KBM-7 (cell line): ENCODE measurements at places on chromosomes 11 and 22.
A peak's percentile ranks its signal among the peaks of the same experiment; 100 is the strongest.

- no peak for DNase-seq
Observed at GRCh38 chr11:19827399-19828135, 114.9 kb downstream of the NAV2 start.

DNA sequence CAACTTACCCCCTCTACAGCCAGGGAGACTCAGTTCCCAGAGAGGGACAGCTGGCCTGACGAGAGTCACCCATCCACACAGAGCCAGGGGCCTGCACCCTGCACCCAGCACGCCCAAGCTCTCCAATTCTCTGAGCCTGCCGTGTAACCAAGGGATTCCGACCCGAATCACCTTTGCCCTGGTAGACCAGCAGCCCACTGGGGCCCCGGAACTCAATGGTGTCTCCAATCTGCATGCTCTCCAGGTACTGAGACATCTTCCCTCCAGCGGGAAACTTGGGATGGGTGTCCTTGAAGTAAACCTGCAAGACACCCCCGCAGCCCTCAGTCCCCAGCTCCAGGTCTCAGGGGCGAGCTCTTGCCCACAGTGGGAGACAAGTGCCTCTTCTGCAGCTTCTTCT, 12.4 kb downstream of the ATP5MGL start:
- DNase-seq, result no peak

- no peak for DNase-seq
Observed at GRCh38 chr11:128018692-128019091, 568.7 kb downstream of the ETS1 start.

DNA sequence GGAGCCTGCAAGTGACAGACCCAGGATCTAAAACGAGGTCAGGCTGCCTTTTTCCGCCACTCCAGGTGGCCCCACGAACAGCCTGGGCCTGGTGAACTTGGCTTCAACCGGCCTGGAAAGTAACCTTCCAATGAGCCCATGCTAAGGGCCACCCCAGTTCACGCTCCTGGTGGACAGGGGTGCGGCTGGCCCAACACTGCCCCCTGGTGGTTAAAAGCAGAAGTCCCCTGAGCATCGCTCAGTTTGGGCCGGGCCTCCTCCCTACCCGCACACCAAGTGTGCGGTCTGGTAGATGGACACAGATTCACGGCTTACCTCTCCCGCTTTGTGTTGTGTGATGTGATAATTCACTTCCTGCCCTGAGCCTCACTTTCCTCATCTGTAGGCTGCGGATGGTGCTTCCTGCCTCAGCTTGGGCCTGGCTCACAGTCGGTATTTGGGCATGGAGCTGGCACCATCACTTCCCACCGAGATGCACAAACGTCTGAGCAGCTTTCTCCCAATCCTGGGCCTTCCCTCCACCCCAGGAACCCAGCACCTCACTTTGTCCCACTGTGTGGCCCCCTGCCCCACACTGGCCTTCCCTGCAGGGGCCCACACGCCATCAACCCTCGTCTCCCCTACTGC, 13.7 kb upstream of the SEC14L3 start:
- peak; percentile 86 for DNase-seq

DNA sequence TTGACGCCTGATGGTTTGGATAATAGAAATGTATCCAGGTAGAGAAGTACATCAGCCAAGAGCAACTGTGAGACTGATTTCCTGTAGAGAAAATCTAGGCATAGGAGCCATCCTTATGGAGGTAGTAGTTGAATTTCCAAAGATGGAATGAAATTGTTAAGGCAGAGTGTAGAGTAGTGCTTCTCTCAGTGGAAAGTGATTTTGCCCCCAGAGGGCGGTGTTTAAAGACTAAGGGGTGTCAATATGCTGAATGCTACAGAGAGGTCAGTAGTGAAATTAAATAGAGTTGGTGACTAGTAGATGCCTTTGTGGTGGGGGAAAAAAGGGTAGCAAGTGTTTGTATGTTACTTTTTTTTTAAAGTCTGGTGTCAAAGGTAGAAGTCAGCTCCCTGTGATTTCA, 54.5 kb downstream of the TRIM44 start:
- DNase-seq, result no peak

DNA sequence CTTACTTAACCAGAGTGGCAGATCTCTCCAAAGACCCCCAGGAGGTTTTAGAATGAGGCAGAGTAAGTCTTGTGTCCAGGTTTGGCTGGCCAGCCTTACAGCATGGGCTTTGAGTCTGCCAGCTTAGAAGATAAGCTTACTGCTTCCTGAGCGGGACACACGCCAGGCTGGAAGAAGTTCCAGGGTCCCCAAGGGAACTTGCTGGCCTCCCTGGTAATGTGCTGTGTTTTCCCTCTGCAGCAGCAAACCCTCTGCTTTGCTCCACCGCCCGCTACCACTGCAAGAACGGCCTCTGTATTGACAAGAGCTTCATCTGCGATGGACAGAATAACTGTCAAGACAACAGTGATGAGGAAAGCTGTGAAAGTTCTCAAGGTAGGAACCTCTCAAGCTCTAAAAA, 154.2 kb downstream of the LDLRAD3 start:
- no peak for DNase-seq

- no peak for DNase-seq
Observed at GRCh38 chr11:63551091-63551888, 11.9 kb downstream of the PLAAT2 start.

DNA sequence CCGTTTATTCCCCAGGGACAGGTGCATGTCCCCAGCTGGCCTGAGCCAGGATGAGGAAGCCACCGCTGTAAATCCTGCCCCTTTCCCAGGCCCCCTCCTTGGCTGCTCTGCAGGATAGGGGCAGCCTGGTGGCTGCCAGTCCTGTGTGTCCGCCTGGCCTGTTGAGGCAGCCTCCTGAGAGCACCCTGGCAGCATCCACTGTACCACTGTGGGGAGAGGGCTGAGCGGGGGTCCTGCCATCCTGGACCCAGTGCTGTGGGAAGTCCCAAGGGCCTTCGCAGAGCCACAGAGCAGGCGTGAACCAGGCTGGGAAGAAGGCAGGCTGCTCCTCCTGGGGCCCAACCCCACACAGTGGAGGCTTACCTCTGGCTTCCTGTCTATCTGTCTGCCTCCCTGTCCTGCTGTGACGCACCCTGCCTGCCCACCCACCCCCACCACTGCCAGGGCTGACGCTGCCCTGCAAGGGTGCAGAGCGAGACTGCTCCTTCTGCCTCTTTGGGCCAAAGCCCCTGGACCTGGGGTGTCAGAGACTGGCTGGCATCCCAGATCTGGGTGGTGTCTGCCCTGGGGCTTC, 8.4 kb downstream of the KCTD17 start:
- DNase-seq, result no peak

DNA sequence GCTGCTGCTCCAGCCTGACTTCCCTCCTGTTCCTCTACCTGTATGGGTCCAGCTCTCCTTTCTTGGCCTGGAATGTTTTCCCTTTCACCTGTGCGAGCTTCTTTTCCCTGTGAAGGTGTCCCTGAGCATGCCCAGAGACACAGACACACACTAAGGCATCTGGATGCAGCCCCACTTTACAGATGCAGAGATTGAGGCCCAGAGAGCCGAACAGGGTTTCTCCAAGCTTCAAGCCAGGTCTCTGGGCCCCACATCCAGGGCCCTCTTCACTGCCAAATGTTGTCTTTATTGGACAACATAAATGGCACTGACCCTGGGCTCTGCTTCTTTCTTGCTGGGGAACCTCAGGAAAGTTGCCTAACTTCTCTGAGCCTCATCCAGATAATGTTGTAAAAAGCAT, 561.6 kb downstream of the MIAT start:
- DNase-seq, result no peak

DNA sequence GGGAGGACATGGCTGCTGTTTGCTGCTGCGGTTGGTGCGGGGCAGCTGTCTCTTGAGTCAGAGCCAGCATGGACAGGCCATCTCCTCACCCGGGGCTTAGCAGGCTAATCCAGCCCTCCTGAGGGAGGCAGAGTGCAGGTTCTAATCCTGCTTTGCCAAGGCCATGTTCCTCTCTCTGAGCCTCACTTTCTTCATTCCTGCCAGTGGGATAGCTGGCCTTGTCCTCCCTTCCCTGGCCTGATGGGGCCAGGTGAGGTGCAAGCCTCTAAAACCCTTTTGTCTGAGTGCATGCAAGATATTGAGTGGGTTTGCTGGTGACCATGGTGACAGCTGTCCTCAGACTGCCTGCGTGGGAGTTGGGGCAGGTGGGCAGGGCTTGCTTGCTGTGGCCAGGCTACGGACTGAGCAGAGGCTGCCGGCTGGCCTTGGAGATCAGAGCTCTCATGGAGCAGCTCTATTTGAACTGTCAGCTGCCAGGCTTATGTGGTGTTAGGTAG, 3.6 kb downstream of the USP35 start:
- DNase-seq, result no peak

DNA sequence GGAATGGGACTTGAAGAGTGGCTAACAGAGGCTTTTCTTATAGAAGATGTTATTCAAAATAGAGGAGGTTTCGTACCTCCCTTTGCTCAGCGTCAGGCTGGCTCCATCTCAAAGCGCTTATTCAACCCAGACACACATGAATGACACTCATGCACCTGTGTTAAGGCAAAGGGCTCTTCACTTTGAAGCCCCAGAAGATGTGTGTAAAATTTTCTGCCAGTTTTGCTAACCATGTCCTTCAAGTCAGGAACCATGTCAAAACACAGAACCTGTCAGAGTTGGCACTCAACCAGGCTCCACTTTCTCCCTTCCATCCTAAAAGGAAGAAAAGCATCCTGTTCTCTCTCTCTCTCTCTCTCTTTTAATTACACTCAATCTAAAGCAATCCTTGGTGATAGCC, 352.8 kb upstream of the NARS2 start:
- DNase-seq, result no peak

- DNase-seq, result peak; percentile 58
Observed at GRCh38 chr11:114075891-114076441, 16.5 kb downstream of the ZBTB16 start.

DNA sequence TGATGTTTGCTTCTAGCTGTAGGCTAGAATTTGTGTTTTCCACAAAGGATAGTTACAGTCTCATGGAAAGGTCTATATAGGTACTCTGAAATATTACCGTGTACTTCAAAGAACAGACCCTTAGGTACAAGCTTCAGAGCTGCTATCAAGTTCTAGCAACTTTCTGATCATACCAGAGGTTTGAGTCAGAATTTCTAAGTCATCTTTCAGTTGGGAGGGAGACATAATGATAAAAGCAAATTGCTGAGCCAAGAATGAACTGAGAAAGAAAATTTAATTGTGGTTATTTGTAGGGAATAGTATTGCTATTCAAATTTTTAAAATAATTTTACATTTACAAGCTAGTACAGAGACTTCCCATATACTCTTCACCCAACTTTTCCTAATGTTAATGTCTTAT, 19.9 kb upstream of the ME3 start:
- no peak for DNase-seq

DNA sequence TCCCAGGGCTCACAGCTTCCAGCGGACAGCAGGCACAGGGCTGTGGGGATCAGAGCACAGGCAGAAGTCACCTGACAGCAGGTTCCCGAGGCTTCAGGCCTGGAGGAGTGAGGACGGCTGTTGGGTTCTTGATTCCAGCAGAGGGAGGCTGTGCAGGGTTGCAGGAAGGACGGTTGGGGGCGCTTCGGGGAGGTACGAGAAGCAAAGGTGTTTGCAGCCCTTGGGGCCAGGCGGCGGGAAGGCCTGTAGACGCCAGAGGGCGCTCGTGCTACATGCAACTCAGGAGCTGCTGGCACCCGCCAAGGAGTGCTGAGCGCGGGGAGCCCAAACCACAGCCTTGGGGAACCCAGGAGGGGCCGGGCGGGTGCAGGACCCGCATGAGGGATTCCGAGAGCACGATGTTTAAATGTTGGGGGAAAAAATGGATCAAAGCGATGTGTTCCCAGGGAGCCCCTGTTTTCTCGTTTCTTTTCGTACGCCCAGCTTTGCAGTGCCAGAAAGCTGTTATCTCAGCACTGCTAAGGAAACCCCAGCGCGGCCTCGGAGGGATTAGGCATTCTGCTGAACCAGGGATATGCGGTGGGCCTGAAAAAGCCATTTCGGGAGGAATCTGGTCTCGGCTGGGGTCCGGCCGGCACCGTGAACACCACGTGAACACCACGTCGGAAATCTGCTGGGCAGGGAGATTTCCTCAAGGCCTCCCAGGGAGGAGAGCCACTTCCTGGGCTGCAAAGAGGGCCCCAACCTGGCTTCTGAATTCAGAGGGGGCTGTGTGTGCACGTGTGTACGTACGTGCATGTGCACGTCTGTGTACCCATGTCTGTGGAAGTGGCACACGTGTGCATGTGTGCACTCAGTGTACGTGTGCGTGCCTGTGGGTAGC, 88.1 kb downstream of the KCNQ1 start:
- peak; percentile 96 for DNase-seq

DNA sequence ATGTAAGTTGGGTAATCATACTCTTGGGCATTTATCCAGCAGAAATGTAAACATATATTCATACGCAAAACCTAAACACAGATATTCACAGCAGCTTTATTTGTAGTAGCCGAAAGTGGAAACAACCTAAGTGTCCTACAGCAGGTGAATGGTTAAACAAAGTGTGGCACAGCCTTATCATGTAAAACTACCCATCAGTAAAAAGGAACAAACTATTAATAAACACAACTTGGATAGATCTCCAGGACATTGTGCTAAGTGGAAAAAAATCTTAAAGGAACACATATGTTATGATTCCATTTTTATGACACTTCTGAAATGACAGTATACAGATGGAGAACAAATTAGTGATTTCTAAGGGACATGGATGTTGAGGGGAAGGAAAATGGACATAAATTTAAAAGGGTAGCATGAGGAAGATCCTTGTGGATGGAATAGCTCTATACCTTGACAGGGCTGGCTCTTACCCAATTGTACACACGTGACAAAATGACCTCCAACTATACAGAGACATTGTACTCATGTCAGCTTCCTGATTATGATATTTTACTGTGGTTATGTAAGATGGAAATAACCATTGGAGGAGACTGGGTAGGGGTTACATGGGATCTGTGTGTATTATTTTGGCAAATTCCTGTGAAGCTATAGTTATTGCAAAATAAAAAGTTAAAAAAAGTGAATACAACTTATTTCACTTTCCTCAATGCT, 15.4 kb downstream of the ANO5 start:
- DNase-seq, result no peak

DNA sequence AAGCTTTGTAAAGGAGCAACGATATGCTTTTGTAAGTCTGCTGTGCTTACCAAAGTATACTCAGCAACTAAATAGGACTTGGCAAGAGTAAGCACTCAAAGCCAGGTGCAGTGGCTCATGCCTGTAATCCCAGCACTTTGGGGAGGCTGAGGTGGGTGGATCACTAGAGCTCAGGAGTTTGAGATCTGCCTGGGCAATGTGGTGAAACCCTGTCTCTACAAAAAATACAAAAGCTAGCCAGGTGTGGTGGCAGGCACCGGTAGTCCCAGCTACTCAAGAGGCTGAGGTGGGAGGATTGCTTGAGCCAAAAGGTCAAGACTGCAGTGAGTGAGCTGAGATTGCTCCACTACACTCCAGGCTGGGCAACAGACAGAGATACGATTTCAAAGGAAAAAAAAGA, 67.5 kb downstream of the PAK1 start:
- DNase-seq, result no peak

GRCh38 chr11:43950311-43950855, 7.9 kb downstream of the C11orf96 start:
- DNase-seq, result no peak

DNA sequence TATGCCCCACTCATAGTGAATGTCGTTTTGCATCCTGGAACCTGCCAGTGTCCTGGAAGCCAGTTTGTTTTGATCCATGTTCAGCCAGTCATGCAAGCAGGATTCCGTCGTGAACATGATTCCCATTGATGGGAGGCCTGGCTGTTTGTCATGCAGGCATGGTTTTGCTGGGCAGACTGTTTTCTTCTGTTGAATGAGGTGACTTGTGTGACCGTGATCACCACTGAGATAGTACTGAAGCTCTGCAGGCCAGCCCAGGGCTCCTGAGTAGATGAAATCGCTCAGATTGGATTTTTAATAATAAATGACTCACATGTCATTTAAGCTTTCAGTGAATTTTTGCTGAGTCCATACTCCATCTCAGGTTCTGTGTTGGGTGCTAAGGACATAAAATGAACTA, 117.8 kb downstream of the PDE2A start:
- no peak for DNase-seq

GRCh38 chr11:69012092-69013008, 696 bp downstream of the MRGPRF start:
- no peak for DNase-seq
